ENCODE measurements at places on chromosomes 7 and 10. TPM values are rescaled to one million over a fixed set of nuclear protein-coding genes. Genes with fewer than 3 reads are reported as not detected.

DNA sequence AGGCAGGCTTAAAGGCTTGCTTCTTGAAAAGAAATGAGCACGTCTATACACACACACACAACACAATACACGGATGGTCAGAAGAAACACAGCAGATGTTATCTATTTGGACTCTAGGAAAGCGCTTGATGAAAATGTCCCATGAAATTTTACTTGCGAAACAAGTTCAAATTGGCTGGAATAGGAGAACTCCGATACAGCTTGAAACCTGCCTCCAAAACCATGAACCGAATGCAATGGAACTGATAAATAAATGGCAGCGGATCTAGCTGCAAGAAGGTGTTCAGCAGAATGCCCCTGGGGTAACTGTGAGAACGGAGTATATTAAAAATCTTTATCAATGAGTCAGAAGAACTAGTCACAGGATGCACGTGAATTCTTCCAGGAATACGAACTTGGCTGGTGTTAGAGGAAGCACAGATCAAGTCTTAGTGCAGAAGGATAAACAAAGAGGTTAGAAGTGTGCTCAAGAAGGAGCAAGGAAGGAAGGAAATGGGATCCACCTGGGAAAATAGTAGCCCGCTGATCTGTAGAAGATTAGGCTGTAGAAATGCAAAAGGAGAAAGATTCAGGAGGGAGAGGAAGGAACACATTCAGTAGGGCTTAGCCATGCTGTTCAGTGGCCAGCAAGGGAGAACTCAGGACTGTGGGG, 142.0 kb upstream of the PRKCQ start:
- H3K4me1 ChIP-seq, result peaks cover 15% of the 10 kb centered on the region
- peaks cover 2% of the 10 kb centered on the region for H3K27me3 ChIP-seq
- no peak overlapping the region for H3K4me3 ChIP-seq

ABCC2 gene
- 0.46 TPM for total RNA-seq

MUC12 gene
- not detected for total RNA-seq

DNA sequence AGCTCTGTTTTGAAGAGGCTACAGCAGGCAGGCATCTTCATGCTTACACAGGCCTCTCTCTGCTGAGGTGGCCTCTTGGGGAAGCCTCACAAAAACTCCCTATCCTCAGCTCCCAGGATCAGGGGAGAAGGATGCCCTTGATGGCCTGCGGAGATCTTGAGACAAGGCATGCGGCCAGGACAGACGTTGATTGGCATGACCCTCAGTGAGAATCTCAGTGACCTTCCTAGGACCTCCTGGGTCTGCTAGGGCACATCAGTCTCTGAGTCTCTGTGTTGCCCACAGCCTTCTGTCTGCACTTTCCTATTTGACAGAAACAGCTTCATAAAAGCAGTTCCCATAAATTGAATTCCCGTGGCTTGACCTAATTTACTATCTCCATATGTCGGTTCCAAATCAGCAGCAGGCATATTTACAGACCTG, 1005.8 kb upstream of the C7orf33 start:
- no peak for DNase-seq
- H3K27ac ChIP-seq, result no peak overlapping the region
- no peaks in the 10 kb centered on the region for H3K4me1 ChIP-seq
- H3K4me3 ChIP-seq, result no peak overlapping the region

ZNF479 gene
- total RNA-seq, result not detected

DNA sequence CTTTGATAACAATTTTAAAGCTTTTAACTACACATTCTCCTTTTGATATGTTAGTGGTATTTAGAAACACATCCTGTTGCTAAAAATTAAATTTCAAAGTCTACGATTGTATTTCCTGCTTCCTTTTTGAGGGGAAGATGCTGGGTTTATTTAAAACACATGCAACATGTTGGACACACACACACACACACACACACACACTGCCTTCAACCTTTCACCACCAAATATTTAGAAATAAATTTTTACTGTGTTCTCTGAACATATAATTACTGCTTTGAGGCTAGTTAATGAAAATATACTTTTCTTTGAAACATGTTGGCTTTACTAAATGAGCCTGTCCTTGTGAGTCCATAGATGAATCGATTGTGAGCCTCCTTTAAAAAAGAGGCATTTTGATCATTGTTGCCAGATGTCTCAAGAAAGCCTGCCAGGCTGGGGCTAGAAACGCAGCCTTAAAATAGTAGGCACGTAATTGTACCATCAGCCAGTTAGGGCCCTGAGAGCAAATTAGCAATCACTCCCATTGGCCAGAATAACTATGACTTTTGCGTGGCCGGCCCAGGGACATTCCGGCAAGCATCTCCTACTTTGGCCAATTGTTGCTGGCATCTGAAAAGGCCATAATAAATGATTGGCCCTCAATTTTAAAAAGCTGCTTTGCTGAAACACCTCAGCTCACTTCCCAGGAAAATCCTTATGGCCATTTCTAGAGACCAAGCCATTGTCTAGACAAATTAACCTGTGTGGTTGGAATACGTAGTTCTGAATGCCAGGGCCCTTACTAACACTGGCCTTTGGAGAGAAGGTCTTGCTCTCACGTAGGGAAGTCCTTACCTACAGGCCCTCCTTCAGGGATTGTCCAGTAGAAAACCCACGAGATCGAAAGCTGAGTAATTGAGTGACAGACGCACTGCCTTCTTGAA, 9.9 kb upstream of the TEX36 start:
- no peaks in the 10 kb centered on the region for H3K36me3 ChIP-seq
- H3K27me3 ChIP-seq, result peaks cover 10% of the 10 kb centered on the region
- no peaks in the 10 kb centered on the region for H3K4me1 ChIP-seq
- no peak overlapping the region for H3K4me3 ChIP-seq

GRCh38 chr7:130146693-130147405, 58.4 kb downstream of the TMEM209 start:
- H3K4me1 ChIP-seq, result peaks cover 5% of the 10 kb centered on the region
- no peak for DNase-seq
- no peaks in the 10 kb centered on the region for H3K36me3 ChIP-seq
- no peak overlapping the region for H3K4me3 ChIP-seq
- no peaks in the 10 kb centered on the region for H3K27me3 ChIP-seq

- H3K36me3 ChIP-seq, result no peaks in the 10 kb centered on the region
- peaks cover 4% of the 10 kb centered on the region for H3K4me1 ChIP-seq
- DNase-seq, result no peak
- H3K4me3 ChIP-seq, result no peak overlapping the region
Observed at GRCh38 chr10:70932392-70933196, 44.2 kb upstream of the PCBD1 start.

DNA sequence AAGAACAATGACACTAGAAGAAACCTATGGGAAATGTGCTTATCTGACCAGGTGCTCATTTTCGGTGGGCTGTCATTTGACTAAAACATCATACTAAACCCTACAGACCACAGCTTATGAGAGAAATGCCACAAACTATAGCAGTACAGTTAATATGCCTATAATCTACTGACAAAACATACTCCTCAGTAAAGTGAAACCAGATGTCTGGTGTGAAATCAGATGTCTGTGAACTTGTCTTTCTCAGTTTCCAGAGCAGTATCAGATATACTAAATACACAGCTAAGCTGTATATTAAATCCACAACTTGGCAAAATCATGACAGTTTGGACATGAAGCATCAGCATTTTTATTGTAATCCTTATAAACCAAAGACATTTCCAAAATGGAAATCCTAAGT, 3.3 kb downstream of the IMMP2L start:
- no peaks in the 10 kb centered on the region for H3K36me3 ChIP-seq
- no peak overlapping the region for H3K27ac ChIP-seq
- H3K4me1 ChIP-seq, result peaks cover 18% of the 10 kb centered on the region
- no peak for DNase-seq

DNA sequence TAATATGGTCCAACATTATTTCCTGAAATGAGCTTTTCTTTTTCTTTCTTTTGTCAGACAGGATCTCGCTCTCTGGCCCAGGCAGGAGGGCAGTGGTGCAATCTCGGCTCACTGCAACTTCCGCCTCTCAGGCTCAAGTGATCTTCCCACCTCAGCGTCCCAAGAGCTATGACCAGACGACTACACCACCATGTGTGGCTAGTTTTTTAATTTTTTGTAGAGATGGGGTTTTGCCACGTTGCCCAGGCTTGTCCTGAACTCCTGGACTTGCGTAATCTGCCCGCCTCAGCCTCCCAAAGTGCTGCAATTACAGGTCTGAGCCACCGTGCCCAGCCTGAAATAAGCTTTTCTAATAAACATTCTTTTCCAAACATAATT, 48.6 kb downstream of the CUL2 start:
- no peaks in the 10 kb centered on the region for H3K4me1 ChIP-seq
- H3K36me3 ChIP-seq, result no peaks in the 10 kb centered on the region
- H3K4me3 ChIP-seq, result no peak overlapping the region
- no peak for DNase-seq
- no peaks in the 10 kb centered on the region for H3K27me3 ChIP-seq

DNA sequence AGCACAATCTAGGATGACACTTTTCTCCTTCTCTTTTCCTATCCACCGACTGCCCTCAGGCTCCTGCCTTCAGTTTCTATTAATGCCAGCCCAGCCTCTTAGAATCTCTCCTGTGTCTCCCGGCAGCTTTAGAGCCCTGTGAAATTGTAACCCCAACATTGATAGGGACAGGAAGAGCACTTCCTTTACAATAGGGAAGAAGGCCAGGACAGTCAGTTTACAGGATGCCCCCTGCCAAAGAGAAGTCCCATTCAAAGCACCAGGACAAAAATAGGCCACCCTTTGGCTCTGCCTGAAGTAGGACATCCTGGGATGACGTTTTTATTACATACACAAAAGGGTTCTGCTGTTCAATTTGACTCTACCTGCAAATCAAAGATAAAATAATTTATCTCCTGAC, 64.7 kb upstream of the ANK3 start:
- DNase-seq, result no peak
- no peak overlapping the region for H3K4me3 ChIP-seq
- peaks cover 14% of the 10 kb centered on the region for H3K4me1 ChIP-seq
- H3K27ac ChIP-seq, result peak overlapping the region; percentile 34

ZMYND11 gene
- total RNA-seq, result 81.3 TPM

GRCh38 chr10:3339531-3339950, 167.0 kb upstream of the PITRM1 start:
- no peak for DNase-seq
- H3K27ac ChIP-seq, result no peak overlapping the region
- H3K27me3 ChIP-seq, result no peaks in the 10 kb centered on the region

CREB5 gene
- 13.4 TPM for total RNA-seq

DNA sequence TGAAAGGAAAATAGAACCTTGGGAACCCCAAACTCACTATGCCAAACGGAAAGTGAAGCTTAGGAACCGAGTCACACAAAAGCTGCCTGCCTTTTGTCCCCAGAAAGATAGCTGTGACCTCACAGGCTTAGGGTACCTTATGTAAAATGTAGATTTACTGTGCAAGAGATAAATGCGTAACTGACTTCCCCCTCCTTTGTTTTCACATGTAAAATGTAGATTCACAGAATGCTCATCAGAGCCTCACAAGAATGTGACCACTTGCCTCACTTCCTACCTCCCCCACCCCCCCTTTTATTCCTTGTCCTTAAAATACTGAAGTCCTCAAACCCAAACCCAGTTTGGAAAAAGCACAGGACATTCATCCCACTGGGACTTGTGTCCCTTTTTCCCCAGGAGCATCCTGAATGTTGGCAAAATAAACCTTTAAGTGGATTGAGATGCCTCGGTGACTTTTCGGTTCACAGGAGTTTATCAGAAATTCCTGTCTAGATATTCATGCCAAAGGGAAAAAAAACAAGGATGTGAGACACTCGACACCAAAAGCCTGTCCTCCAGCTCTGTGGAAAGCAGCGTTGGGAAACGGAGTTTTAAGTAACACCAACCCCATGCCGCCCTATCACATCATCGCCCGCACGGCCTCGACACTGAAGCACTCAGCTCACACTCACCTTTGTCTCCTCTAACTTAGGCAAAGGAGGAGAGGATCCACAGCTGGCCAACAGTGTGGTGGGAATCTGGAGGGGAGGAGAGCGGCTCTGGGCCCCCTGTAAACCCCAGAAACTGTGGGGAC, 45.9 kb downstream of the SVIL start:
- DNase-seq, result no peak
- H3K4me3 ChIP-seq, result no peak overlapping the region
- H3K36me3 ChIP-seq, result no peaks in the 10 kb centered on the region
- peaks cover 59% of the 10 kb centered on the region for H3K4me1 ChIP-seq
- H3K27ac ChIP-seq, result peak overlapping the region; percentile 35
- no peaks in the 10 kb centered on the region for H3K27me3 ChIP-seq

LIPA gene
- 14.7 TPM for total RNA-seq

GRCh38 chr7:4689151-4689550, 7.1 kb downstream of the FOXK1 start:
- H3K36me3 ChIP-seq, result no peaks in the 10 kb centered on the region
- H3K4me1 ChIP-seq, result peaks cover 97% of the 10 kb centered on the region
- no peak overlapping the region for H3K4me3 ChIP-seq
- DNase-seq, result no peak

DNA sequence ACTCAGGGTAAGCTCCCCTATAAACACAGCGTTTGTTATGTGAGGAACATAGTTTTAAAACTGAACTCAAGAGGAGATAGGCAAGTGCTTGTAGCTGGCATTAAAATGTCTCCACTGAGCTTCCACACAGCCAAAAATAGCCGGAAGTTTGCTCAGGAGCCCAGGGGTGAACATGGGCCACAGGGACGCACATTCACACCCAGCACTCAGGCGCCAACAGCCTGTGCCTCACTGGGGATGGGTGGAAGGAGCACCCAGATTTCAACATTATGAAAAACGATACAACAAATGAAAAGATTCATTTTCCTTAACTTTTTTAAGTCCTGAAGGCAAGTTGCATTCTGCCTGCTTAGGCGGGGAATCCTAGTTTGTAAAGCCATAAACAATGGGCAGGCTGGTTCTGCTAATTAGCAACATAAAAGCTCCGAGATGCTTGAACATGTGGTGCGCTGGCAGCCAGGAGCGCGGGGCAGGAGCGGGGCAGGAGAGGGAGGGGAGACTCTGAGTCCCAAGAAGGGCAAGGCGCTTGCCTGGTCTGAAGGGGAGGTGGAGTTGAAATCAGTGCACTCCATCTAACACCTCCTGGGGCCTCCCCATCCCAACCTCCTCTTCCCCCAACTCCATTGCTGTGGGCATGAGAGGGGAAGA, 235.9 kb downstream of the COBL start:
- no peak for DNase-seq
- H3K36me3 ChIP-seq, result no peaks in the 10 kb centered on the region
- H3K4me1 ChIP-seq, result peaks cover 4% of the 10 kb centered on the region
- no peaks in the 10 kb centered on the region for H3K27me3 ChIP-seq
- H3K27ac ChIP-seq, result no peak overlapping the region
